ENCODE measurements at places on chromosomes 6 and 20.

- no peaks in the 10 kb centered on the region for H3K36me3 ChIP-seq
- no peaks in the 10 kb centered on the region for H3K27me3 ChIP-seq
- H3K4me1 ChIP-seq = peaks cover 4% of the 10 kb centered on the region
- H3K4me3 ChIP-seq = no peak overlapping the region
Observed at GRCh38 chr6:163900570-163900969, 486.1 kb downstream of the QKI start.

DNA sequence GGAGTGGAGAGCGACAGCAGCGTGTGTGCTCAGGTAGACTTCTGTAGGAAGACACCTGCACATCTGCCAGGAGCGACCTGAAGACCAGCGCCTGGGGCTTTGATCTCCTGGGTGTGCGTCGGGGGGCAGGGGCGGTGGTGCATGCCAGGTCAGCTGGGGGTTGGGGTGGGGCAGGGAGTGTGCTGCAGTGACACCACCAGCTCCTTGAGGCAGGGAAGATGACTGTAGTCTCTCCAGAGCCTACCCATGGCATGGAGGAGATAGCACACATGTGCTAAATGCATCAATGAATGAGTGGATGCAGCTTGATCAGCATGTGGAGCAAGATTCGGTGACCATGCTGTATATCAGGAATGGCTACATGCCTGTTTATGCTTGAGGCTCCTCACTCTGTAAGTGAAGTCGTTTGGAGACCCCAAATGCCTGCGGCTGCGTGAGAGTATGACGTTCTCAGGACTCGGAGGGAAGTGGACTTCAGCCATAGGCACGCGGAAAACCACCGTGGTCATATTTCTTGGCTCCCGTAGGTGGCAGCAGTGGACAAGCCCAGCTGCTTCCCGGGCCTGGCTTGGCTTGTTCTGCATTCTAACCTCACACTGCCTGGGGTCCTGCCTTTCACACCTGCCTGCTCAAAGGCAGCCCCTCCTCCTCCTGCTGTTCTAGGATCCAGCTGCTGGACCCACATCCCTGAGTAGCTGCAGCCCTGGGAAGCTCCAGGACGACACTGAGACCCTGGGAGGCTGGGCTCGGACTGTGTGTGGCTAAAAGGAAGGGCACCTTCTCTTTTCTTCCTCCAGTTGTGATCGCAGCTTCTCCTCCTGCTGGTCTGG lies 39.4 kb upstream of the KCNK16 start:
- no peaks in the 10 kb centered on the region for H3K36me3 ChIP-seq
- peak; percentile 89 for DNase-seq
- no peak overlapping the region for H3K4me3 ChIP-seq
- H3K4me1 ChIP-seq = peaks cover 7% of the 10 kb centered on the region
- H3K27ac ChIP-seq = no peak overlapping the region
- no peaks in the 10 kb centered on the region for H3K27me3 ChIP-seq

- DNase-seq = peak; percentile 68
- H3K27ac ChIP-seq = no peak overlapping the region
- no peak overlapping the region for H3K4me3 ChIP-seq
- no peaks in the 10 kb centered on the region for H3K27me3 ChIP-seq
- H3K4me1 ChIP-seq = no peaks in the 10 kb centered on the region
- no peaks in the 10 kb centered on the region for H3K36me3 ChIP-seq
Observed at GRCh38 chr6:170132011-170132521, 158.8 kb downstream of the DLL1 start.

GRCh38 chr6:28782113-28782673 lies 141.6 kb downstream of the TRIM27 start:
- DNase-seq = no peak
- no peak overlapping the region for H3K4me3 ChIP-seq
- no peaks in the 10 kb centered on the region for H3K4me1 ChIP-seq
- H3K27ac ChIP-seq = no peak overlapping the region

DNA sequence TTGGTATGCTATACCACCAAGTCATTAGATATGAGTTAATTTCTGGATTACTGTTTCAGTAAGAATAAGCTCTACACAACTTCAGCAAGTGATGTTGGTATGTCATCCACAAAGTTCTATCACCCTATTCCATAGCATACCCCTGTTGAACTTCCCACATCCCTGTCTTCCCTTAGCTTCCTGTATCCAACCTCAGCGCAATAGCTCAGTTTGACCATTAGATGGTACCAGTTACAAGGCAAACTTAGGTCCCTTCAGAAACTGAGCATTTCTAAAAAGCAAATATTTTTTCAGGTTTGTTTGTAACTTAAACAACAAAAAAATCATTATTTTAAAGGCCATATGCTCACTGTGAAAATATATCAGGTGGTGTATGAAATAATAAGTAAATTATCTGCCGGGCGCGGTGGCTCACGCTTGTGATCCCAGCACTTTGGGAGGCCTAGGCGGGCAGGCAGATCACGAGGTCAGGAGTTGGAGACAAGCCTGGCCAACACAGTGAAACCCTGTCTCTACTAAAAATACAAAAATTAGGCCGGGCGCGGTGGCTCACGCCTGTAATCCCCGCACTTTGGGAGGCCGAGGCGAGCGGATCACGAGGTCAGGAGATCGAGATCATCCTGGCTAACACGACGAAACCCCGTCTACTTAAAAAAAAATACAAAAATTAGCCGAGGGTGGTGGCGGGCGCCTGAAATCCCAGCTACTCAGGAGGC lies 8.8 kb upstream of the MOG start:
- H3K36me3 ChIP-seq = no peaks in the 10 kb centered on the region
- H3K27ac ChIP-seq = no peak overlapping the region
- DNase-seq = no peak
- peaks cover 8% of the 10 kb centered on the region for H3K4me1 ChIP-seq
- no peak overlapping the region for H3K4me3 ChIP-seq
